Left ventricle myocardium superior (tissue), 1 donor: ENCODE measurements at places on chromosomes 1 and 21. TPM values are rescaled to one million over a fixed set of nuclear protein-coding genes. Genes with fewer than 3 reads are reported as not detected.

Gene UFC1
- total RNA-seq = 78.0 TPM

Gene PARK7
- total RNA-seq = 335 TPM

Gene CELA2B
- total RNA-seq = not detected

- DNase-seq = no peak
Measured at GRCh38 chr1:104248385-104248784, 498.7 kb downstream of the AMY1C start.

Gene HSPA6
- 1.1 TPM for total RNA-seq

Gene HTR1D
- 0.07 TPM for total RNA-seq

GRCh38 chr1:152884966-152885624 lies 7.0 kb downstream of the SMCP start:
- no peak for DNase-seq

GRCh38 chr1:28855469-28855951 lies 43.5 kb downstream of the OPRD1 start:
- no peak for DNase-seq

DNA sequence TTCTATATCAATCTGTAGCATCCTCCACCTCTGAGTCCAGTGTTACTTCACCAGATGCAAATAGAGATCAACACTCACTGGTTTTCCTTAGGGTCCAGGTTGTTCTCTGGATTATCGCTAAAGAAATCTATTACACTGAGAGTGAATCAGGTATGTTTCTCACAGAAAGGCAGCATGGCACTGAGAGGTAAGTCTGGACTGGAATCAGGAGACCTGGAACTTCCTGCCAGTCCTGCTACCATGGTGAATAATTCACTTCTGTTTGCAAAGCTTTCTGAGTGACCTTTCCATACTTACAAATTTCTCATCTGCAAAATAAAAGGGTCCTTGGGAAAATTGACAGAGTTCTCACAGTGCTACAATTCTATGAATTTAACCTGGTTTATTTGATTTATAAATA lies 1583.3 kb downstream of the MRPL39 start:
- DNase-seq = no peak

DNA sequence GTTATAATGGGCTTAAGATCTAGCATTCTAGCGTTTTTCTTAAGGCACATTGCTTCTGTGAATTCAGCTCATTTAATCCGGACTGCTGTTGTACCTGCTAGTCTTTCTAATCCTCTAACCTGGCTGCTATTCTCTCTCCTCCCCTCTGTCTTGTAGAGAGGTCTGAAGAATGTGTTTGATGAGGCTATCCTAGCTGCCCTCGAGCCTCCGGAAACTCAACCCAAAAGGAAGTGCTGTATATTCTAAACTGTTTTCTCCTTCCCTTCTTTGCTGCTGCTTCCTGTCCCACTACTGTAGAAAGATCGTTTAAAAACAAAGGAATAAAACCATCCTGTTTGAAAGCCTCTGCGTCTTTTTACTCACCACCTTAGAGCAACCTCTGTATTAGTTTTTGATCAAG lies 37.3 kb downstream of the CDC42 start:
- no peak for DNase-seq

DNA sequence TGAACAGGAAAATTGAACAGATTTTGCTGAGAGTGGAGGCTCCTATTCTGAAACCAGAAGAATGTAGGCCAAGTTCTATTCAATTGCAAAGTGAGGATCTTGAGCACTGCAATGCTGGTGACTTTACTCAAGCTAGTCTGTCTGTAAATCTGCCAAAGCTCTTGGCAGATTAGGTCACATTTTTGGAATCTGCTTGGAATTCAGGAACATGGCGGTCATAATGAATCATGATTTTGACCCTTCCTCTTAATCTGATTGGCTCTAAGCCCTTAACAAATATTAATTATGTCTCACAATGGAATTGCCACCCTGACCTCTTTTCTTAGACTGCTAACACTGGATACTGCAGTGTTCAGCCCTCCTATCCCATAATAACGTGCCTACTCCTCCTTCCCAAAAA lies 7.2 kb upstream of the GNG12 start:
- DNase-seq = no peak

- no peak for DNase-seq
Measured at GRCh38 chr1:156480016-156480370, 20.6 kb downstream of the MEF2D start.

DNA sequence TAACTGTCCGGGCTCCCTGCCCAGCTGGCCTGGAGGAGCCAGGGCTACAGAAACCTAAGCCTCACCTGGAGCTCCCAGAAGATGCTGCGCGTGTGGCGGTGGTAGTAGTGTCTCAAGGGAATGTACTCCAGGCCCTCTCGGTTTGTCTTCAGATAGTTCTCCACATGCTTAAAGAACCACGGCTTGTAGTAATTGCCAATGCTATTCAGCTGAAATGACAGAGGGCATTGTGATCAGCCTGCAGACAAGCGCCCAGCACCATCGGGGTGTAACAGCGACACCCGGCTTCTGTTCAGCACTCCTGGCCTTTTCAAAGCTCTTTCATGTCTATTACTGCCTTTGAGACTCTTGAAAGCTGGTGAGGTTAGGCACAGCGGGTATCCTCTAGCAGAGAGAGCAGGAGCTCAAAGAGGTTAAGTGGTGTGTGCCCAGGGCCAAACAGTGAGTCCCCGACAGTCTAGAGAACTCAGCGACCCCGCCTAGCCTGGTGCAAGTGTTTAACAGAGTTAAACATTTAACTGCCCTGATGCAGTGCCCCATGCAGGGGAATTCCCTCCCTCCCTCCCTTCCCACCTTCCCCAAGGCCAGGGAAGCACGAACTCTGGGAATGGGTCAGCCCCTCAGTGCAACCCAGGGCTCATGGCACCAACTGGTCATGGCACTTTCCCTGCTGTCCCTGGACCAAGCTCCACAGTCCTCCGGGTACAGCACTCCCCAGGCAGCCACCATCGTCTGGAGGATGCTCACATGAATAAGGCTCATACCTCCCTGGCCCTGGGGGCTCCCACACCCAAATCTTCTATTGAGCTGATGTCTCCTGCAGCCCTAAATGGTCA lies 21.5 kb downstream of the DHCR24 start:
- no peak for DNase-seq

DNA sequence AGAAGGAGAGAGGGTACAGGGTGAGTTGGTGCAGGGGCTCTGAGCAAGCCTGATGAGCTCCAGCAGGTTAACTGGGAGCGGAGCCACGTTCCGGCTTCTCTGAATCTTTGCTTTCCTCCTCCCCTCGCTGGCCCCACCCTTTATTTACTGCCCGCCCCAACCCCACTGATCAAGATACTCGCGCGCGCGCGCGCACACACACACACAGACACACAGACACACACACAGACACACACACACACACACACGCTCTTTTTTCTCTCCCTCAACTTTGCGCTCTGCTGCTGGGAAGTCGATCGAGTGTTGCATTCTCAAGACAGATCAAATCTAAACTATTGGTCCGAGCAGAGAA lies at the start of gene GRIK1:
Gene GRIK1 (minus strand): TSS at position 73 of the 352 bp plus-strand sequence.
- no peak for DNase-seq

- DNase-seq = peak; percentile 13
Measured at GRCh38 chr21:23452384-23453083, 2154.7 kb downstream of the MRPL39 start.

DNA sequence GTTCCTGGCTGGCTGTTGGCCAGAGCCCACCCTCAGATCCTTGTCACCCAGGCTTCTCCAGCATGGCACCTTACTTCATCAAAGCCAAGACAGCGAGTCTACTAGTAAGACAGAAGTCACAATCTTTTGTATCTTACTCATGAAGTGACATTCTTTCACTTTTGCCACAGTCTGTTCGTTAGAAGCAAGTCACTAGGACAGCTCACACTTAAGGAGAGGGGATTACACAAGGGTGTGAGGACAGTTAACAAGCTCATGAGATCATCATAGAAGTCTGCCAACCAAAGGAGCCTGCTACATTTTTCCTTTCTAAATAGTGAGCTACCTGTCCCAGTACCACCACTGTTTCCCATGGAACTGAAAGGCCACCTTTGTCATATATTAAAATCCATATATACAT lies 61.5 kb downstream of the PACC1 start:
- no peak for DNase-seq

Gene CLCA4
- total RNA-seq = not detected

Gene S100A3
- 0.79 TPM for total RNA-seq

DNA sequence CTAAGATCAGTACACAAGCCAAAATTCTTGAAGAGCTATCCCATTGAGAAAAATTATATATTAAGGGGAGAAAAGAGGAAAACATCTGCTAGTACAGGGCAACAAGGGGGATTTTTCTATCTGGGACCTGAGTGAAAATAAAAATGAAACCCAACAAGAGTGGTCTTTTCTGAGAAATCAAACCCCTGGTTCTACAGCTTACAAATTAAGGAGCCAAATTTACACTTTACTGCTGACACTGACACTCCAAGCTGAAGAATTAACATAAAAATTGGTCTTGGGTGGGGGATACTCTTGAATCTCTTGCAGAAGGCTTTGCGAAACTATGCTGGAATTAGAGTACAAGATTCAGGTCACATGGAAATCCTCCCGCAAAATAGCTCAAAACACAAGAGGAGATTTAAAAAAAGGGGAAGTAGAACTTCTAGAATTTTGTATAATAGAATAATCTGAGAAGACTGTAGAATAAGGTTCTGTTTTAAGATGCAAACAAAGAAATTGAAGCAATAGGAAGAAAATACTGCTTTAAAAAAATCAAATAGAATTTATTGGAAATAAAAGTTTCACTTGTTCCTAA lies 32.1 kb upstream of the HSPA13 start:
- DNase-seq = no peak

- no peak for DNase-seq
Measured at GRCh38 chr1:187985145-187985896, 1156.6 kb downstream of the PLA2G4A start.

DNA sequence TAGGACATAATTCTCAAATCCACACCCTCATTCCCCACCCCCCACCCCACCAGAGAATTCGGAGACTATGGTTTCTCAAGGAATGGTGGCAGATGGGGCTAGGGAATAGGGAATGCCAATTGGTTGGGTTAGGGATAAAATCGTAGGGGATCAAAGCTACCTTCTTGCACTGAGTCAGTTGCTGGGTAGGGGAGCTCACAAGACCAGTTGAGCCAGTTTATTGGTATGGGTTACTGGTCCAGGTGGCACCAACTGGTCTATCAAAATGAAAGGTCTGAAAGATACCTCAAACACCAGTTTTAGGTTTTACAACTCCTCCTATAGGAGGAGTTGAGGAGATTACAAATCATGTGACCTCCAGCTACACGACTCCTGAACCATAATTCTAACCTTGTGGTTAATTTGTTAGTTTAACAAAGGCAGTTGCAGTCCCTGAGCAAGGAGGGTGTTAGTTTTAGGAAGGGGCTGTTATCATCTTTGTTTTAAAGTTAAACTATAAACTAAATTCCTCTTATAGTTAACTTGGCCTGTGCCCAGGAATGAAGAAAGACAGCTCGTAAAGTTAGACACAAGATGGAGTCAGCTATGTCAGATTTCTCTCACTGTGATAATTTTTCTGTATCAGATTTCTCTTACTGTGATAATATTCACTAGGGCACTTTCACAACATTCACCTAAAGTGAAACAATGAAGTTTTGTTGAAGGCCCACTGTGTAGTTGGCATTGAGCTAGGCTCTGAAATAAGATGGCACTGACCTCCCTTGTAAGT lies 2.5 kb downstream of the SHISAL2A start:
- DNase-seq = no peak

- DNase-seq = no peak
Measured at GRCh38 chr1:153536671-153537375, 1.0 kb upstream of the S100A6 start.

DNA sequence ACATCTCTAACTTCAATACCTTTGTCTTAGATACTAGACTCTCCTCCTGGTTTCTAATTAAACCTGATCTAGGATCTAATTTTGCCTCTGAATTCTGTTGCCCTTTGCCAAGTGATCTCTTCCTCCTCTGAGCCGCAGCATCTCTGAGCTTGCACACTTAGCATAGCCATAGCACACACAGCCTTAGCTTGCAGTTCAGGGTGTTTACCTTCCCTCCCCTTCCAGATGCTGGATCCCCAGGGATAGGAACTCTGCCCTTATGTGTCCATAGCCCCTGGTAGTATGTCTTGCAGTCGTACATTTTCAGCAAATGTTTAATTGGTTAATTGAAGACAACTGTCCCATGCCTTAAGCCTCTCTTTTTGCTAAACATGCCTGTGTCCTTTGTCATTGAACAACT lies 30.3 kb downstream of the SELL start:
- DNase-seq = no peak

Gene GNAT2
- not detected for total RNA-seq

Gene OR6K2
- total RNA-seq = not detected
